Thoracic aorta (tissue), 2 donors: ENCODE measurements at places on chromosomes 1 and 21. TPM values are rescaled to one million over a fixed set of nuclear protein-coding genes. Genes with fewer than 3 reads are reported as not detected.

DNA sequence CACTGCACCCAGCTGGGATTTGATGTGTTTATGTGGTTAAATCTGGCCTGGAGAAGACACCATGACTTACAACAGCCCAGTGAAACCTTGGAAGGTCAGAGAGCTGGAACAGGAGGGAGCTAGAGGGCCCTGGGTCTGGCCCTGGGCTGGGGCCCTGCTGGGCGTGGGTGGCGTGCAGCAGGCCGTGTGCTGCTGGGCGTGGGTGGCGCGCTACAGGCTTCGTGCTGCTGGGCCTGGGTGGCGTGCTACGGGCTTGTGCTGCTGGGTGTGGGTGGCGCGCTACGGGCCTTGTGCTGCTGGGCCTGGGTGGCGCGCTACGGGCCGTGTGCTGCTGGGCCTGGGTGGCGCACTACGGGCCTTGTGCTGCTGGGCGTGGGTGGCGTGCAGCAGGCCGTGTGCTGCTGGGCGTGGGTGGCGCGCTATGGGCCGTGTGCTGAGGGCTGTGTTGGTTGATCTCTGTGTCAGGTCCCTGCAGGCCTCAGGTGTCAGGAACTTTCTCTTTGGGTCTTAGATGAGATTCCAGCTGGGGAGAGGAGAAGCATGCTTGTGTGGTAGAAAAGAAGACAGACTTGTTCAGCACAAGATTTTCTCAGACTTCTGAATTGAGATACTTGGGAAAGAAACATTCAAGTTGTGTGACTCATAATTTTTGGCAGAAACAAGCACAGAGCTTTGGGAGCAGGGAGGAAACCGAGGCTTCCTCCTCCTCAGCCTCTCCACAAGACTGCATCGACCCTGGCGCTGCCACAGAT lies 66.0 kb downstream of the COL18A1 start:
- DNase-seq: no peak

- no peak for DNase-seq
Observed at GRCh38 chr1:174194461-174194860, 35.1 kb downstream of the RABGAP1L start.

The L1TD1 gene
- not detected for total RNA-seq

- no peak for DNase-seq
Observed at GRCh38 chr1:4530166-4530785, 124.1 kb upstream of the AJAP1 start.

DNA sequence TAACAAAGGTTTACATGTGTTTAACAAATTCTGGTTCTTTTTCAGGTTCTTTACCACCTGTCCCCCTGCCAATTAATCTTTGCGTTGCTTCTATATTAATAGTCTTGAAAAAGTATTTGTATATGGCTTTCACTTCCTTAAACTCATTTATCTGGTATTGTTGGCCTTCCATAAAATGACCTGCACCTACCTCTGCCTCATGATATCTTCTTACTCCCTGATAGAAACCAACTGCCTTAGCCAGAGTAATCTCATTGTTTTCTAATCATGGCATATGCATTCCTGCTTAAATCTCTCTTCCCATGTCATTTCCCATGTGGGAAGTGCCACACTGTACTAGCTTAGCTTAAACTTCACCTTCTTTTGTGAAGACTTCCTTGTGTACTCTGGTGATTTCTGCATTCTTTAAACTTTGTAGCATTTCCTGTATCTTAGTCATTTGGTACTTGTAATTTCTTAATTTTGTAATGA lies 8.7 kb downstream of the SMG7 start:
- no peak for DNase-seq

The C1QC gene
- 241 TPM for total RNA-seq

The KCNN3 gene
- total RNA-seq: 0.95 TPM

GRCh38 chr1:224867715-224868114 lies 61.8 kb upstream of the DNAH14 start:
- DNase-seq: no peak
